Heart right ventricle (tissue), 16 donors: ENCODE measurements at places on chromosomes 1 and 21. TPM values are rescaled to one million over a fixed set of nuclear protein-coding genes. Genes with fewer than 3 reads are reported as not detected.

RNF207 gene
- polyA plus RNA-seq: 16.2 TPM

HMGCL gene
- 26.9 TPM for polyA plus RNA-seq

CADM3 gene
- polyA plus RNA-seq: 4.3 TPM

GPR52 gene
- polyA plus RNA-seq: not detected

WNT2B gene
- polyA plus RNA-seq: 0.46 TPM

GRCh38 chr21:45022736-45023135, 51.6 kb upstream of the ADARB1 start:
- no peak for DNase-seq

DNA sequence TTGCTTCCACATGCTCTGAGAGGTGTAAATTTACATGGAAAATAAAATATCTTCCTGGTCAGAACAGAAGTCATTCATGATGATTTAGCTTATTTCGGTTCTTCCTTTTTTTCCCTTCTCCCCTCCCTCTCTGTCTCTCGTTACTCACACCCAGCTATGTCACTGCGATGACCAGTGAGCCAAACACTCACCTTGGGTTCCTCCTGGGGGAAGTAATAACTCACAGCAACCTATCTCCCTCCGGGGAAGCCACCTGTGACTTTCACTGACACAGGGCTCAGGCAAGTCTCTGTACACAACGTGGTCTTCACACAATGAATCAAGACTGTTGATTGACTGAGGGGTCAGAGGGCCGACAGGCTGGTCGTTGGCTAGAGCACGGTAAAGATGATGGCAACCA, 135.3 kb upstream of the VANGL1 start:
- no peak for DNase-seq

DNA sequence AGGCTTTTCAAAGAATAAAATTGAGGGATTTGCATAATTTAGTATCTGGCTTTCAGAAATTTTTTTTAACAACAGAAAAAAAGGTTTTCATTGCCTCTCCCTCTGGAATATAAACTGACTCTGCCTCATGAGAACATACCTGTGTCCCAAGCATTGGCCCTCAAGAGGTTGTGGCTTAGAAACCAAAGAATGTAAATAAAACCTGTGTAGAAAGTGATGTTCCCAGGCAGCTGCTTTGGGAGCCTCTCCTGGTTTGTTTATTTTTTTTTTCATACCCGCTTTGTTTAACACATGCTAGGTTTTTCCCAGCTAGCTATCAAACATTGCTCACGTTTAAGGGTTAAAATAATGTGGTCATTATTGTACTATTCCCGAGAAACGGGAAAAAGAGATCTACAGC, 40.5 kb upstream of the IFNAR2 start:
- no peak for DNase-seq

DNA sequence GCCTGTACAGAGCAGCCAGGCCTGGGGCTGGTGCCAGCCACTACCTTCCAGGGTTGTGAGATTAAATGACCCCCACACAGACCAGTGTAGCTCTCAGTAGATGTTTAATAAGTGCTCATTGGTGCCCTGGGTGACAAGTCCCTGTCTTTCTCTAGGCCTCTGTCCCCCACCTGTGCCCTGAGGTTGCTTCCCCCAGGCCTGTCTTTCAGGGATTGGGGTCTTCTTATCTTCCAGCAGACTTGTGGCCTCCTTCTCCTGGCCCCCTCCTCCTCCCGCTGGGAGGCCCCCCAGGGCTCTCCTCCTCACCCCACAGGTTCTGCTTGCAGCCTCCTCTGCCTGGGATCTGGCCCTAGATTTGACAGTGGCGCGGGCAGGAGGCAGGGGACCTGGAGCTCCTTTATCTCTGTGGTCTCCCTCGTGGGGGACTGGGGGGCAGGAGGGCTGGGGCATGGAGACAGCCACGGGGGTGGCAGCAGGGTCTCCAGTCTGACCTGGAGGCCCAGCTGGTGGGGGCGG, 40.3 kb downstream of the EPHA2 start:
- no peak for DNase-seq

GRCh38 chr1:240492832-240493440, 119.0 kb downstream of the GREM2 start:
- no peak for DNase-seq

- DNase-seq: no peak
These were observed 68.9 kb downstream of the TENT5C start for GRCh38 chr1:117674521-117675400.

DNA sequence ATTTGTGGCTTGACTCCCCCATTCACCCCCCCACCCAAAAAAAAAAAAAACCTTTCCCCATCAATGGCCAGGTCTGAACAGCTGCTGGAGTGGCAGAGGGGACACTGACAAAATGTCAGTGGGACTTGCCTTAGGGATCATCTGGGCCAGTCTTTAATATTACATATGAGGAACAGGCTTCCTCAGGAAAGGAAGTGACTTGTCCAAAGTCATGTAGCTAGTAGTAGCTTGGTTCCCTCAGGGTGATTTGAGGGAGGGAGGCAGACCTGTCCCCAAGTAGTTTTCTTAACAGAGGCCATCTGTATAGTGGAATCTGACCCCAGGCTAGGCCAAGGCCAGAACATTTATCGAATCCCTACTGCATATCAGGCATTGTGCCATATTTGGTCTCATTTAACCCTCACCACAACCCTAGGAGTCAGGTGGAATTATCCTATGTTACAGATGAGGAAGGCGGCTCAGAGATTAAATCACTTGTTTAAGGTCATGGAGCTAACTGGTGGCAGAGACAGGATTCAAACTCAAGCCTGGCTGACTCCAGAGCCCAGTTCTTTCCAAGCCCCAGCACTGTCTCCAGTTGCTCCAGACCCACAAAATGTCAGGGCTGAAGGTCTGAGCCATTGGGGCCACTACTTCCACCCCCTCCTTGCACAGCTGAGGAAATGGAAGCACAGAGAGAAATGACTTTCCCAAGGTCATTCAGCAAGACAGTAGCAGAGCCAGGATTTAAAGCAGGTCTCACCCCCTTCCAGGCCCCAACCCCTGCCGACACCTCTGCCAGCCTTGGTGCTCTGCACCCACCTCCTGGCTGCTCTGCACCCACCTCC, 10.4 kb downstream of the ZBTB7B start:
- DNase-seq: no peak
